Left renal cortex interstitium (tissue), 4 donors: ENCODE measurements at places on chromosomes 1 and 21. TPM values are rescaled to one million over a fixed set of nuclear protein-coding genes. Genes with fewer than 3 reads are reported as not detected.
A peak's percentile ranks its signal among the peaks of the same experiment; 100 is the strongest.

DNA sequence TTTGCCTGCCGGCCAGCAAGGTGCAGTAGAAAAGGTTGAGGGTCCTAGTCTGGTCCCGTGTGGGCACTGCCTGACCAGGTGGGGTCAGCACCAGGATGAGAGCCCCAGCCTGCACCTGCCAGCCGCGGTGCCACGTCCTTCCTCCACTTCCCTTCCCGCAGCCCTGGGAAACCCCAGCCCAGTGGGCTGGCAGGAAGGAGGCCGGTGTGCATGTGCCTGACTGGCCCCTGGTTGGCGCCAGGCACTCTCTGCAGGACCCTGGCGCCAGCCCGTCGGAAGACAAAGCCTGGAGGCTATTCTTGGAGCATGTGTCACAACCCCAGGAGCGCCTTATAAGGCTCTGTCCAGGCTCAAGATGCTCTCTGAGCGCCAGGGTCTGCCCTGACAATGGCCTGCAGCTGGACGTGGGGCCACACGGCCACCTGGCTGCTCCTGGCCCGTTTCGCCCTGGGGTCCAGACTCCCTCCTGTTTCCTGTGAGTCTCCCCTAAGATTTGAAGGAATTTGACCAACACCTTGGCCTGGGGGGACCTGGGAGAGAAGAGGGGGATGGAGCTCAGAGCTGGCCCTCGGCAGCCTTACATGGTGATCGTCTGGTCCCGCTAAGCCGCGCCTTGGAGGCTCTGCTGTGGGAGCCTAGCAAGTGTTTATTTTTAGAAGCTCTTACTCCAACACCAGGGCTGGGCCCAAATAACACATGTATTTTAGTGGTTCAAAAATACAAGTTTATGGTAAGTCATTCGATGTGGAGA lies 31.9 kb upstream of the POFUT2 start:
- DNase-seq = no peak

The CELA2A gene
- 0.35 TPM for polyA plus RNA-seq

GRCh38 chr1:174875306-174875705 lies 124.4 kb upstream of the CACYBP start:
- DNase-seq = no peak

GRCh38 chr1:2019571-2020309 lies 595 bp downstream of the GABRD start:
- DNase-seq = no peak

- DNase-seq = no peak
Measured at GRCh38 chr1:214416417-214416816, 135.0 kb downstream of the PTPN14 start.

GRCh38 chr21:39422527-39423241 lies 22.9 kb downstream of the LCA5L start:
- peak; percentile 9 for DNase-seq

DNA sequence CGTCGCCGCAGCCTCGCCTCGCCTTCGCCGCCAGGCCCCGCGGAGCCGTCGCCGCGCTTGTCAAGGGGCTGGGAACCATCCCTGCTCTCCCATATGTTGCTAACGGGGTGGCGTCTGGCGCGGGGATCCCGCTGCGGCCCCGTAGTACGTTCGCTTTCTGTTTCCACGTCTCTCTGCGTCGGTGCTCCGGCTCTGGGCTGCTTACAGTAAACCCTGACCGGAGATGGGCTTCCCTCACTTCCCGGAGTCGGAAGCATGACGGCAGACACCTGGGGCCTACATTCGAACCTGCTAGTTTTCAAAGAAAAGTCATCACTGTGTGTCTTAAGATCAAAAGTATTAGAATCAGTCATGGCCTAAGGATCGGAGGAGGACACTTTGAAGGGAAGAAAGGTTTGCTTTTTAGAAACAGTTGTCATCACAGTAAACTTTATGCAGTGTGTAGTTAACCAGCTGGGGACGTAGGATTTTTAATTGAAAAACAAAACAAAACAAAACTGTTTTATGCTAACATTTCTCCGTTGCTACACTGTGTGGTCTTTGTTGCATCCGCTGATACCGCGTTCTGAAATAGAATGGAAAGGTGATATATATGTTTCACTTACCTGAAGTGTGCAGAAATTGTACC lies 69.0 kb downstream of the SLC35A3 start:
- no peak for DNase-seq

The OR2L13 gene
- not detected for polyA plus RNA-seq

The VAV3 gene
- 138 TPM for polyA plus RNA-seq

- no peak for DNase-seq
Measured at GRCh38 chr1:68815632-68816031, 318.8 kb upstream of the DEPDC1 start.

The KRTAP7-1 gene
- polyA plus RNA-seq = not detected

The ADGRL2 gene
- polyA plus RNA-seq = 145 TPM

GRCh38 chr1:67684526-67685066 lies 405 bp upstream of the GADD45A start:
- no peak for DNase-seq

- DNase-seq = no peak
Measured at GRCh38 chr1:227883073-227883520, 64.6 kb downstream of the WNT9A start.

The PI4KB gene
- 77.4 TPM for polyA plus RNA-seq
